ENCODE measurements at places on chromosomes 7 and 10. TPM values are rescaled to one million over a fixed set of nuclear protein-coding genes. Genes with fewer than 3 reads are reported as not detected.

TLL2 gene
- 2.0 TPM for total RNA-seq

SUN3 gene
- total RNA-seq = not detected

ADCY1 gene
- total RNA-seq = 66.4 TPM

RBP3 gene
- not detected for total RNA-seq

ACTR3C gene
- total RNA-seq = 5.6 TPM

GRID2IP gene
- total RNA-seq = 0.30 TPM

MBL2 gene
- total RNA-seq = not detected

PTPN12 gene
- 92.9 TPM for total RNA-seq

TCAF2 gene
- 2.3 TPM for total RNA-seq

PDZD8 gene
- total RNA-seq = 43.6 TPM

RGS10 gene
- 32.8 TPM for total RNA-seq

TRA2A gene
- total RNA-seq = 66.7 TPM

PAPOLB gene
- total RNA-seq = 1.5 TPM

KAZALD1 gene
- 10.0 TPM for total RNA-seq

CPXM2 gene
- 12.7 TPM for total RNA-seq

GBX1 gene
- 1.3 TPM for total RNA-seq

C10orf105 gene
- total RNA-seq = 4.6 TPM

CPVL gene
- 42.2 TPM for total RNA-seq

HMX3 gene
- 0.20 TPM for total RNA-seq

NPTX2 gene
- total RNA-seq = 9.8 TPM

GIMAP8 gene
- total RNA-seq = 8.8 TPM

CALML3 gene
- not detected for total RNA-seq

MYH16 gene
- total RNA-seq = not detected

PTPRE gene
- 36.5 TPM for total RNA-seq

TUBB8 gene
- total RNA-seq = 0.11 TPM

CNNM1 gene
- total RNA-seq = 7.5 TPM

AGAP5 gene
- 10.1 TPM for total RNA-seq
